Stimulated activated CD4-positive, alpha-beta T cell treated with anti-CD3 and anti-CD28 coated beads, Interleukin-2, amount 100 ng/mL, for 4 hours (primary cell): ENCODE measurements at places on chromosomes 11 and 22.

GRCh38 chr22:37190262-37190780 is 2.3 kb upstream of the C1QTNF6 start:
- DNase-seq = no peak

DNA sequence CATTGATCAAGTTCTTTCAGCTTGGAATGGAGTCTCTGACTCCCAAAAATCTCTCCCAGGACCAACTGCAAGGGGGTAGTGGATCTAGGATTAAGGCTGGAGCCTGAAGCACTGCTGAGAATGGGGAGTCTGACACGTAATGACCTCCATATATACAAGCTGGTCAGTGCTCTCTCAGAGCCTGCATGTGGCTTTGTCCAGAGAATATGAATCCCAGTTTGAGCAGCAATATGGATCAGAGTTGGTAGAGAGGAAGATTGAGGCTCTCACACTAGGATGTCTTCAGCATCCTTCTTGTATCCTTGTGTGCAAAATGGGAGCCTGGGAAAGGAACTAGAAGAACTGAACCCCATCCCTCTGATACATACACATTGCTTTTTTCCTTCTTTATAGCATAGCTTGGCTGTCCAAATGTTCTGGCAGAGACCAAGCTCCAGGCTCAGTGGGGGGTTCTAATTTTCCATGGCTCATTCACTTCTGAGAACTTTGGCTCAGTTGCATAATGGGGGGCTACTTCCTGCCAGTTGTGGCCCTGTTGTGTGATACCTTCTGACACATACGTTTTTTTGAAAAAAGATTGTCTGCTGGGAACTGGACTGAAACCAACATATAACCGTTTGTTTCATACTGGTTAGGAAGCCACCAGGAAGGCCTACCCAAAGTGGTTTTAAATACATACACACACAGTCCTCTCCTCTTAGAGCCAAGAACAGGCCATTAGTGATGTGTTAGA is 138.2 kb downstream of the ETS1 start:
- no peak for DNase-seq

GRCh38 chr22:21942407-21943343 is 10.0 kb downstream of the PPM1F start:
- no peak for DNase-seq

DNA sequence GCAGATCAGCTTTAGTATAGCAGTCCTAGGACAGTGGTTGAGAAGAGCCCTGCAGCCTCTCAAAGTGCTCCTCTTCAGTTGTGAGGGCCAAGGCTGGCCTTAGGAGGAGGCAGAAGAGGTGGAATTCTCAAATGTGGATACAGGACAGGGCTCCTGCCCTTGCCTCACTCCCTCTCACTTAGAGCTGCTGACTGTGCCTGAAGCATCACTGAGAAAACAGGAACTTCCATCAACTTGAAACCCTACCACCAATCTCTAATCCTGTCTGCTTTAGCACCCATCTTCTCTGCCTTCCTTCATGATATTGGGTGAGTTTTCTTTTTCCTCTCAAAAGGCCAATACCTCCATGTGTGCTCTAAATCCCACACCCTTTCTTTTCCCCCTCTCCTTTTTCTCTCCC is 14.4 kb upstream of the UCP3 start:
- no peak for DNase-seq

DNA sequence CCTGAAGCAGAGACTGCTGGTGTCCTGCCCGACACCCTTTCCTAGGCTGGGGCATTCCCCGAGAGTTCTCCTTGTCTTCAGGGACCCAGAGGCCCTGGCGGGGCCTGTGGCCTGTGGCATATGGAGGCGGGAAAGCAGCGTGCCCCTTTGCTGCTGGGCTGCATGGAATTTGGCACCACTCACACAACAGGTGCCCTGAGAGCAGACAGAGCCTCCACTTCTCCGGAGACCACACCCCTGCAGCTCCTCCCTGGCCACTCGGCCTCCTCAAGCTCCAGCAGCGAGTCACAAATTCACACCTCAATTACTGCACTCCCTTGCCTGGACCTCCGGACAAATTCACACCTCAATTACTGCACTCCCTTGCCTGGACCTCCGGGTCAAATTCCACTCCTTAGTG is 1375.2 kb downstream of the TBC1D22A start:
- no peak for DNase-seq
